Astrocyte (in vitro differentiated cells and primary cell): ENCODE measurements at places on chromosomes 12 and 14. TPM values are rescaled to one million over a fixed set of nuclear protein-coding genes. Genes with fewer than 3 reads are reported as not detected.

DNA sequence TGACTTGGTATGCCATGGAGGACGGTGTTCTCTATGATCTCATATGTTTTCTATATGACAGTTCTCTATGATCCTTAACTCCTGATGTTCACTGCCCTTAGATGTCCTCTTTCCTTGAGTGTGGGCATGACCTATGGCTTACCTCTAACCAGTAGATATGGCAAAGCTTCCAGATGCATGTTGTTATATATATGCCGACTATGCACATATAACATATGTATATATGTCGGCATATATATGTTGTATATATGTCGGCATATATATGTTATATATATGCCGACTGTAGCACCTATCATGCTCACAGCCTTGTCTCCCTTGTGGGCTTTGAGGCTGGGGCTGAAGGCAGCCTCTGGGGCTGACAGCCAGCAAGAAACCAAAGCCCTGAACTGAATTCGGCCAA is 106.0 kb downstream of the GRIP1 start:
- DNase-seq = no peak

- peak; percentile 45 for DNase-seq
Observed at GRCh38 chr12:55188974-55189556, 31.8 kb upstream of the OR10A7 start.

Gene RAPGEF3
- total RNA-seq = 5.9 and 8.4 TPM in 2 replicates

Gene OR4E2
- total RNA-seq = not detected in 2 replicates
